Fibroblast of skin of back (primary cell): ENCODE measurements at places on chromosomes 7 and 10.

DNA sequence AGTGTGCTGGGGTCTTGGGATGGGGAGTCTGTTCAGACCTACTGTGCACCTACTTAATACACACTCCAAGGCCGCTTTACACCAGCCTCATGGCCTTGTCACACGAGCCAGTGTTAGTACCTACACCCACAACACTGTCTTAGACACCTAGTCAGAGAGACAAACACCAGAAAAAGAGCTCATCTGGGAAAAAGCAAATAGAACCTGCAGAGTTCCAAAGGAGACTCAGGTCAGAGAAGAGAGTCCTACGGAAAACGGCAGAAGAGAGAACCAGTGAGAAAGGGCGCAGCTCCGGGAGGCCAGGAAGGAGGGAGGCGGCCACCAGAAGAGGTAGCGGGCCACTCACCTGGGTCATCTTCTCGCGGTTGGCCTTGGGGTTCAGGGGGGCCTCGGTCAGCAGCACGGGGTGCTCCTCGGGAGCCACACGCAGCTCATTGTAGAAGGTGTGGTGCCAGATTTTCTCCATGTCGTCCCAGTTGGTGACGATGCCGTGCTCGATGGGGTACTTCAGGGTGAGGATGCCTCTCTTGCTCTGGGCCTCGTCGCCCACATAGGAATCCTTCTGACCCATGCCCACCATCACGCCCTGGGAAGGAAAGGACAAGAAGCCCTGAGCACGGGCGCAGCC lies 105.3 kb upstream of the TNRC18 start:
- no peak for DNase-seq

GRCh38 chr7:80781146-80781545 lies 137.7 kb downstream of the SEMA3C start:
- no peak for DNase-seq

GRCh38 chr10:11856678-11857077 lies 33.5 kb downstream of the PROSER2 start:
- peak; percentile 33 for DNase-seq

GRCh38 chr7:79523436-79523835 lies 70.0 kb upstream of the MAGI2 start:
- DNase-seq = peak; percentile 48

- DNase-seq = no peak
Observed at GRCh38 chr10:126671402-126671975, 996 bp upstream of the C10orf90 start.

GRCh38 chr7:116560021-116560970 lies 35.5 kb downstream of the CAV1 start:
- DNase-seq = peak; percentile 25

GRCh38 chr10:123622381-123622780 lies 43.8 kb upstream of the GPR26 start:
- DNase-seq = peak; percentile 7

GRCh38 chr10:6514844-6515780 lies 65.0 kb downstream of the PRKCQ start:
- DNase-seq = no peak

- no peak for DNase-seq
Observed at GRCh38 chr10:15473396-15473767, 102.3 kb upstream of the FAM171A1 start.

DNA sequence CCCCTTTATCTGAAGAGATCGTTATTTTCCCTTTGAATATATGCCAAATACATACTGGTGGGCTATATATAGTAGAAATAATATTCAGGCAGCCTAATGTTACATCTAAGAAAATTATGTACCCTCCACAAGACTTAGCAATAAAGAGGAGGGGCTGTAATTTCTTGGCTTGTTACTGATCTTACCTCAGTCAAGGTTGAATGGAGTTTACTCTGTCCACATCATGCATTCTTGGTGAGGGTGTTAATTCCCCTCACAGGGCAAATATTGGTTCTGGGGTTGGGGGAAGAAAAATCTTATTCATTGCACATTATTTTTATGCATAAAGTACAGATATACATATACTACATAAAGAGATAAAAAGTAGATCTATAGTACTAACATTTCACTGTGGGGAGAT lies 145.8 kb upstream of the ANK3 start:
- no peak for DNase-seq

DNA sequence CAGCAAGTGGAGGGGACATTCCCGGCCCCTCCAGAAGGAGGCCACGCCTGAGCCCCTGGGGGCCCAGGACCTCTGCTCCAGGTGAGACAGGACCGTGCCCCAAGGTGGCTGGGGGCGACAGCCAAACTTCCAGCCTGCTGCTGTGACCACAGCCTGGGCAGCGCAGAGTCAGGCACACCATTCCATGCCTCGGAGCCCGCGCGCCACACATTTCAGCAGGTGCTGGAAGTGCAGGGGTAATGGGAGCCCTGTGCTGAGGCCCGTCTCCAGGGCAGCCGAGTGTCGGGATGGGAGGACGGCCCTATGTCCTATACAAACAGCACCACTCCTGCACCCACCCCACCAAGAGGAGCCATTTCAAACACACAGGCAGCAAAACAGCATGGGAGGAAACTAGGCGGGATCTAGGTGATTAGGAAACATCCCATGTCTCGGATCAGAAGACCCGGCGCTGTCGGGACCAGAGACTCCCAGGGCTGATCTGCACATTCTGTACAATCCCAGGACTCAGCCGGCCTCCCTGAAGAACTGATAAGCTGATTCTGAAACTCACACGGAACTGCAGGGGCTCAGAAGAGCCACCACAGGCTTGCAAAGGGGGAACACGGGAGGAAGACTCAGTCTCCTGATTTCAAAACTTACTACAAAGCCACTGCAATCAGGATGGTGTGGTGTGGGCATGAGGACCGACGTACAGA lies 272.3 kb downstream of the ELFN1 start:
- no peak for DNase-seq

- DNase-seq = no peak
Observed at GRCh38 chr7:86972072-86972471, 87.4 kb downstream of the ELAPOR2 start.

DNA sequence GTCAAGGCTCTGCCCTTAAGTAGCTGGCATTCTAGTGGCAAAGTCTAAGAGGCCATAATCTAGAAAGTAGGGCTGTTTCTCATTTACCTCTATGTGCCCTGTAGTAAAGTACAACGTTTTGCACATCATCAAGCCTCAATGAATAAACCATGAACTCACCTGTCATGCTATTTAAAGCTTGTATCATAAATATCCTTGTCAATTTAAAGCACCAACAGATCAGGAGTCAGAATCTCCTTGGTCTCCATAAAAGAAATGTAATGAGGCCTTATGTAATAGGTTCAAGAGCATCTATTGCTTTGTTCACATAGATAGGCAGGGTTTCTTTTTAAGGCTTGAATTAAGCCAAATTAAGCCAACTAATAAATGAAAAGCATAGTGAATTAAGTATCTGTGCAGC lies 181.9 kb downstream of the KMT2E start:
- no peak for DNase-seq

DNA sequence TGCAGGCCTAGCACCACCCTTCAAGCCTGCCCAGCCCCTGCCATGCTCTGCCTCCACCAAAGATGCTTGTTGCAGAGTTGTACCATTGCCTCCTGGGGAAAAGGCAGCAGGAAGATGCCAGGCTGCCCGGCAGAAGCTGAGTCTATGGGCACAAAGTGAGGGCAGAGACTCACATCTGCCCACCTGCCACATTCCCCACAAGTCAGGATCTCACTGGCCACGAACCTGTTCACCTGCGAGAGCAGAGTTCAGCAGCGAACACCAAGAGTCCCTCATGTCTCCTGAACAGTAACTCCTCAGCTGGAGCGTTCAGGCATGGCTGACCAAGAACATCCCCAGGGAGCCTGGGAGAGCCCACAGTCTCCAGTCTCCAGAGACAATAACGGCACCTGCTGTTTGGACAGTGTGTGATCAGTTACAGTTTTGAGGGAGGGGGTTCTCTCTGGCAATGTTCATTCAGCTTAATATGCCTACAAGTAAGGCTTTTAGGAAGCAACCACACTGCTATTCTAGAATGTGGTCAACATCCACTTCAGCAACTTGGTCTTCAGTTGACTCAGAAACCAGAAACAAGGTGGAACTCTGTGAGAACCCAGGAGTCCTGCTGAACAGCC lies 78.5 kb downstream of the GRID1 start:
- no peak for DNase-seq

DNA sequence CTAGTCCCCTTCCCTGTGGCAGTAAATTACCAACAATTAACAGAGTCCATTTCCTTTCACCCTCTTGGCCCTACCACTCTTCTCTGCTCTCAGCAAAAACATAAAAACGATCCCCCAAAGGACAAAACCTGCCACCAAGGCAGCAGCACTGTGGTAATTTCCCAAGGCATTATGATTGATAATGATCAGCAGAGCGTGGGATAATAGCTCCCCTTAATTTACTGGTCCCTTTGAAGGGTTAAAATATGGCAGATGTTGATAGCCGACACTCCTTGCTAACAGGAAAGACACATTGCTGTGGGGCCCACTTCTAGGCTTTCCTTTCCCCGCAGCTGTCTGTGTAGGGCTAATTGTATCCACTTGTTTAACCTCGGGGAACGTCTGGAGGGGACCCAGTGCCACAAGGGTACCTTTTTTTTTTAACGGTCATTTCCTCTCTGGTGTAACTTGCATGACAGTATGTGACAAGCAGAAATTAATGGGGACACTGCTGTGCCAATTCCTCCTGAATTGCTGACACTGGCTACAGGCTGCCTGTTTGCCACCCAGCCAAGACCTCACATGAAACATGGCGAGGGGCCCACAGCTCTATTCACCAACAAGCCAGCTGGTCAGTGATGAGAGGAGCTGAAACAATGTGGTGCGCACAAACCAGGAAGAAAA lies 81.3 kb downstream of the CDK6 start:
- no peak for DNase-seq

DNA sequence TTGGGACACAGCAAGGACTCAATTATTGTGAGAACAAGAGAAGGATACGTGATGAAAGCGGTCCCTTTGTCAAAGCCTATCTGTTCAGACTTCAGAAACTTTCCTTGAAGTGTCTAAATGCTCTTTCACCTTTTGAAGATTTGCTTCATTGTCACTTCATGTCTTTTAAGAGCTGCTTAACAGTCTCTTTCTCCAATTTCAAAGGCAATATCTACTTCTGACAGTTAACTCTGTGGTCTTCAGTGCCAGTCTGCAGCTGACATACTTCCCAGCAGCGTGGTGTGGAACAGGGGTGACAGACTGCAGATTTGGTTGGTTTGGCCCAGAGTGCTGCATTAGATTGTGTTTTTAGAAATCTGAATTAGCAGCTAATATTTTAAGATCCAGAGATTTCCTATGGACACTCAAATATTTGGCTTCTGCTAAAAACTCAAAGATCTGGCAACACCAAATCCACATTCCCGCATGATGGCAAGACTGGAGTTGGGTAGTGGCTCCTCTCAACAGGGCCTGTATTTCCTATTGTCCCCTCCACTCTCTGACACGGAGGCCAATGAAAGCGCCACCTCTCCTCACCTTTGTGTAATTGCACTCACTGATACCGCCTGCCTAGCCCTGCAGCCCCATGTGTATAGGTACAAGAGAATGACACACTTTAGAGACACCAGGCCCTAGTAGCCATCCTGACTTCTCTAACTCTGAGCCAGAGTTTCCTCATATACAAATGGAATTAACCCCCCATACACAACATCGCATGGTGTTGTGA lies 11.5 kb downstream of the SCRN1 start:
- no peak for DNase-seq

GRCh38 chr10:74598891-74599566 lies 227.4 kb upstream of the KAT6B start:
- DNase-seq = no peak

GRCh38 chr10:44991571-44991970 lies 9.2 kb upstream of the ZNF22 start:
- DNase-seq = no peak

DNA sequence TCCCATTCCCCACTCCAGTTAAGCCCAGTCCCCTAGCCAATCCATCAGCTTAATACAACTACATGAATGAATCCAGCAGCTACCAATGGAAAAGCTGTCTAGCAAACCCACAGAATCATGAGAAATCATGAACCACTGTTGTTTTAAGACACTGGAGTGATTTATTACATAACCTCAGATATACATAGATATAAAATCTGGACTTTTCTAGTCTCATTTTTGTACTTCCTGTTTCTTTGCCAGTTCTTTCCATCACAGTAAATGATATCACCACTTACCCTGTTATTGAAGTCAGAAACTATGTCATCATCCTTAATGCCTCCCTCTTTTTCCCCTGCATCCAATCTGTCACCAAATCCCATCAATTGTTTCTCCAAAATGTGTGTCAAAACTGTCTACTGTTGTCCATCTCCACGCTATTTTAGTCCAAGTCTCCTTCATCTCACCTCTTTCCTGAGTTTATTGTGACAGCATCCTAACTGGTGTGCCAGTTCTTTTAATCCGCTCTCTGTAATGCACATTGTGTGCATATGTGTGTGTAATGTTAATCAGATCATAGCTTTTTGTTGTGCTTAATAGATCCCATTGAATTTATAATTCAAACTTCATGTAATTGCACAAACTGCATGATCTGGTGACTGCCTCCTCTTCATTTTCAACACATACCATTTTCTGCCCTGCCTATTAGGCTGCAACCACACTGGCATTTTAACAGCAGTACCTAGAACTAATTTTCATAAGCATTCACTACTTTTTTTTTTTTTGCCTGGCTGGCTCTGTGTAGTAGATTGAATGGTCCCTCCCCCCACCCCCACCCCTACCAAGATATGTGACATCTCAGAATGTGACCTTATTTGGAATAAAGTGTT lies 56.0 kb downstream of the MKLN1 start:
- peak; percentile 46 for DNase-seq

DNA sequence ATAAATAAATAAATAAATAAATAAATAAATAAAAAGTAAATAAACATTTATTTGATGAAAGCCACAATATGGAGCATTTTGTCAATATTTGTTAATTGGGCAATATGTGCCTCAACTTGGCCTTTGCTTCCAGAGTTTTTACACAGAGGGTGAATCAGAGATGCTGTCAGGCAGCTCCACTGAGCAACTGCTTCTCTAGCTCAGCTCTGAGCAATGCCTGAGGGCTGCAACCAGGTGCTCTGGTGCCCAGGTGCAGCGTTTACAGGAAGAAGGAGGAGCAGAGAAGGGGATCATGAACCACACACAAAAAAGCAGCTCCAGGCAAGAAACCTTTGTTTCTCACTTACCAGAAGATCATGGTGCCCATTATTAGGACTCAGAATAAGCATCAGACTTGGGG lies 876.2 kb upstream of the AUTS2 start:
- no peak for DNase-seq

GRCh38 chr10:76871697-76872295 lies 765.8 kb downstream of the KCNMA1 start:
- no peak for DNase-seq

- no peak for DNase-seq
Observed at GRCh38 chr10:2791774-2792443, 275.4 kb upstream of the PFKP start.

GRCh38 chr10:104066945-104067344 lies 18.7 kb downstream of the COL17A1 start:
- DNase-seq = no peak

- no peak for DNase-seq
Observed at GRCh38 chr7:105878746-105879605, 2.6 kb upstream of the ATXN7L1 start.

- DNase-seq = peak; percentile 100
Observed at GRCh38 chr7:137882261-137882668, 35.5 kb upstream of the DGKI start.

- no peak for DNase-seq
Observed at GRCh38 chr7:128940494-128941322, 3.0 kb downstream of the IRF5 start.

GRCh38 chr7:120404042-120404441 lies 131.1 kb downstream of the KCND2 start:
- no peak for DNase-seq

GRCh38 chr10:51308116-51308515 lies 233.8 kb downstream of the PRKG1 start:
- DNase-seq = no peak
